Stimulated activated naive CD8-positive, alpha-beta T cell treated with anti-CD3 and anti-CD28 coated beads, Interleukin-15, Interleukin-2, amounts not matched to agents 100 U/mL and 50 U/mL, for 24 hours (primary cell): ENCODE measurements at places on chromosomes 5 and 9.

DNA sequence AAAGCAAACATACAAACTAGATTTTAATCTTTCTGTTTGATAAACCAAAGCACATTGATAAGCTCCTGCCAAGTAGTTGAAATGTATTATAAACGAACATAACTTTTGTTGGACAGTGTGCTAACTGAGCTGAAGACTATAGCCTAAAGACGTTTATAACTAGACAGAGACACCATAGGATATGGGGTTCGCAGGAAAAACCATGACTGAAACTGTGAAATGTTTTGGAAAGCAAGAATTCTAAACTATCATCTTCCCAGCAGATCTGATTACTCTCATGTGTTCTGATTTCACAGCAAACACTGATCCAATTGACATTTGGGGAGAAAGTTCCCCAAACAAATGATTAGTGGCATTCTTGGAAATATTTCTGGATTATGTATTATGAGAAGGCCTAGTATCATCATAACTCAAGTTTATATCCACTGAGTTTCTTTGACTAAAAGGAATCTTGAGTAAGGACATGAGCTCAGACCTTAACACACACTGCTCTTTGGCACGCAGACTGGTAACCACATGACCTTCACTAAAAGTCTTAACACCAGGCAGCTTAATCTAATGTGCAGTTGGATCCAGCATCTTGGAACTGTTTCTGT, 375.2 kb downstream of the ZNF608 start:
- no peak for DNase-seq

- DNase-seq = no peak
Observed at GRCh38 chr5:135271533-135272310, 127.3 kb downstream of the MACROH2A1 start.

GRCh38 chr9:13734601-13735000, 455.1 kb upstream of the MPDZ start:
- DNase-seq = no peak

DNA sequence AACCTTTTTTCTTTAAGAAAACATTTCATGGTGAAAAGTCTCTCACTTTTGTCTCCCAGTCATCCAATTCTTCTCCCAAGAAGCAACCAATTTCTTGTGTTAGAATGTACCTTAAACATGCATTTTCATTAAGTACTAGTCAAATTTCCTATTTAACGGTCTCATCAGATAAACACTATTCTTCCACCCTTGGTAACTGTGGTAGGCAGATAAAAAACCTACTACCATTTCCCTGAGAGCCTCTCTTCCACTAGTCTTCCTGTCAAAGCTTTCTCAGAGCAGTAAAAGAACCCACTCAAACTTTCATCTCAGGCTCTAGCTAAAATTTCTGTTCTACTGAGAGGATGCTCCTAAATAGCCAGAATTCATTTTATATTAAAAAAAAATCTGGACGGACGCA, 10.9 kb downstream of the GNE start:
- DNase-seq = no peak

- DNase-seq = no peak
Observed at GRCh38 chr5:131475541-131475941, 159.5 kb downstream of the RAPGEF6 start.

- DNase-seq = no peak
Observed at GRCh38 chr5:55694152-55694830, 17.8 kb downstream of the SLC38A9 start.

GRCh38 chr5:92907938-92908606, 672.9 kb downstream of the NR2F1-AS1 start:
- no peak for DNase-seq

DNA sequence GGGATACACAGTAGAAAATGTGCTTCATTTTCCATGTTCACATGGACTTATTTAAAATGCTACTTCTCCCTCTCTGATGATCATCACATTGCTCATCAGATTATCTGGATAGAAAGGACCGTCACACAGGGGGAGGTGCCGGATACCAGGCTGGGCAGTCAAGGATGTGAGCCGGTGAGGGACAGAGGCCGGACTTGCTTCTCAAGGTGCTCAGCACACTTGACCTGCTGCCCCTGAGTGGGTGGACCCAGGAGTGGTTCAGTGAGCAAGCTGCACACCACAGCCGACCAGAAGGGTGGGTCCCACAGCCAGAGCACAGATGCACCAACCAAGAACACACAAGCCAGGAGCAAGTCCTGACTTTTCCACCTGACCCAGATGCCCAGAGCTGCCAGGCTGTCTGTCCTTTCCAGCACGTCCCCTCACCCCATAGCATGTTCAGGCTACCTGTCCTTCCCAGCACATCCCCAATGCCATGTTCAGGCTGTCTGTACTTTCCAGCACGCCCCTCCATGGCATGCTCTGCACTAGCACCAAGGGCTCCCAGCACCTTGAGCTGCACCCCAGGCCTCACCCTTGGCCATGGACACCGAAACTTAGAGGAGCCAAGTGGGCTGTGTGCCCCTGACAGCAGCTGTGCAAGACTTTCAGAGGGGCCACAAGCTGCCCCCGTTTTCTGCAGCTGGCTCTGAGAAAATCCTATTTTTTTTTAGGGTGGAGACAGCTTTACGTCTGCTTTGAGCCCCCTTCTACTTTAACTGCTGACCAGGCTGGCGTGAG, 77.8 kb downstream of the SECISBP2 start:
- DNase-seq = no peak

- no peak for DNase-seq
Observed at GRCh38 chr9:12274577-12274976, 418.6 kb upstream of the TYRP1 start.

DNA sequence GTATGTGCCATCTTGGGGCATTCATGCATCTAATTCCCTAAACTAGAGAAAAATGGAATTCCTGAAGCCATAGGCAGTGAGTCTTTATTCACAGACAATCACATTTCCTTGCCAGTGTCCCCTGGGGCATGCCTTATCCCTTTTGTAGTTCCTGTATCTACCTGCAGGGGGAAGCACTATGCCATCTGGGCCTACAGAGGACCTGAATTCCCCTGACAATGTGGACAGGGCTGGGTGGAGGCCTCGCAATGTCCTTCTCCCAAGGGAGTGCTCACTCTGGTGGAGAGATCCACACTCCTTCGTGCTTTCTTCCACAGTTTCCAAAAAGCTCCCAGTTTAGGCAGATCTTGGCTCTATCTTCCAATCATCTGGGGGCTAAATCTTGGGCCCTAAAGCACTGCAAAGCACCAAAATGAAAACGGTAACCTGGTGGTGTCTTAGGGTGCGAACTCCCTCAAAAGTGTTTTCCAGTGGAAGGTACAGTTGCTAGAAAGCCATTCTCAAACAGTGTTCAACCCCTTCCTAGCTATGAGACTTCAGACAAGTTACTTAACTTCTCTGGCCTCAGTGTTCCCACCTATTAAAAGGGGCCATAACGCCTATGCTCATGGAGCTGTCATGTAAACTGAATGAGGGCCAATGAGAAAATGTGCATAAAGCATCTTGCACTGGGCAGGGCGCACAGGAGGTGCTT, 17.5 kb downstream of the WHRN start:
- DNase-seq = peak; percentile 67

GRCh38 chr5:53368516-53368915, 111.9 kb upstream of the FST start:
- DNase-seq = no peak

DNA sequence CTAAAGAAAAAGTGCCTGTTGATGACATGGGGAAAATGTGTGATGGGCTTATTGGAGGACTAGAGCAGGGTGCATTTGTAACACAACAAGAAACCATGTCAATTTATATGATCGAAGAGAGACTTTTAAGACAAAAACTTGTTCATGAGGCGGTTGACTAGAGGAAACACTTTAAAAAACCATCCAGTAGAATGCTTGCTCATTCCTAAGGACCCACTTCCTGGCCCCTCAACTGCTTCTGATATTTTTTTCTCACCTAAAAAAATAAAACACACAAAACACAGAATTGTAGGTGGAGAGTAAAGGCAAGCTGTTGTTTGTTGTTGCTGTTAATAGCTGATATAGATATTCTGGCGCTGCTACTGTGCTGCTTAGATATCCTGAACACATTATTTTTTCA, 50.6 kb downstream of the SPIN1 start:
- DNase-seq = no peak

DNA sequence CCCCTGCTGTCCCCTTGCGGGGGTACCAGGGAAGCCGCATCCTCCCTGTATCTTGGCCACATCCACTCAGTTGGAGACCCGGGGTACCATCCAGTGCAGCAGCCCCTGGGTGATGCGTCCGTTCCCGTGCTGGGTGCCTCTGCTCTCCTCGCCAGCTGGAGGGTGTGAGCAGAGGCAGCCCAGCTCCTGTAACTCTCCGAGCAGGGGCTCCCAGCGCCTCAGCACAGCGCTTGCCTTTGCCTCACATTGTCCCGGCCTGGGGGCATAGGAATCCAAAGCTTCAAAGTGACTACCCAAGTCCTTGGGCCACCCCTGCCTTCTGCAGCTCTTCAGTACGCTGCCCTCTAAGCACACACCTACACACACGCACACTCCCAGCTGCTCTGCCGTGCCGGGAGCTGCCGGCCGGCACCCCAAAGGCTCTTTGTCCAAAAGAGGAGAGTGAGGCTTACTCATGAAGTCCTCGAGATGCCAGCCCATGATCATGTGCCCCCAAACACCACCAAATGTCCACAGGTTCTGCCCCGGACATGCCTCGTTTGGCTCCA, 733 bp downstream of the ANGPTL2 start:
- DNase-seq = no peak

DNA sequence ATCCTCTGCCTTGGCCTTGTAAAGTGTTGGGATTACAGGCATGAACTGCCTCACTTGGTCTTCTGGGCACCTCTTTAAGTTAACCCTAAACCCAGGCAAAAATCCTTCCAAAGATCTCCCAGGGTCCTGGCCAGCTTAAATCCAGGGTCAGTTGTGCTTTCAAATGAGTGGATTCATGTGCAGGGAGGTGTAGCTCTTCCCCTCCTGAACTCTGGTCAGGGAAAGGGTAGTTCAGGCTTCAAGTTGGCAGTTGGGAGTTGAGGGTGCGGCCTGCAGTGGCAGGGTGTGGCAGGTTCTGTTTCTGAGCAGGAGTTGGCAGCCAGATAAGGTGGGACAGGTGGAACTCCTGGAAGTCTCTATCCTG, 3.6 kb downstream of the HNRNPAB start:
- DNase-seq = no peak

DNA sequence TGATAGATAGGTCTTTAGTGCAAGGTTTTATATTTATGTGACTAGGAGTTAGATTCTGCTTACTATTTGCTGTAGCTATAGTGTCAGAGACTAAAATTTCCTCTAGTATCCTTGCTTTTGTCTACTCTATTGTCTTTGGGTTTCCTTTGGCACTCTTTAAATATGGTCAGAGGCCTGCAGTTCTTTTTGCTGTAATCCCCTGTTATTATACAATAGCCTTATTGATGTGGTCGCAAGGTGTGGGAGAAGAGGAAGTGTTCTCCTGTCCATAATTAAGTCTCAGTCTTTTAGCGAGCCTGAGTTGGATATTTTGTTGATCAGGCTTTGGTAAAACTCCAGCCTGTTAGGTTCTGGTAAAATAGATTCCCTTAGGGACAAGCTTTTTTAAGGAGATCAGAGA, 34.9 kb downstream of the LURAP1L start:
- DNase-seq = no peak

- no peak for DNase-seq
Observed at GRCh38 chr9:19583890-19584289, 175.1 kb downstream of the ACER2 start.

DNA sequence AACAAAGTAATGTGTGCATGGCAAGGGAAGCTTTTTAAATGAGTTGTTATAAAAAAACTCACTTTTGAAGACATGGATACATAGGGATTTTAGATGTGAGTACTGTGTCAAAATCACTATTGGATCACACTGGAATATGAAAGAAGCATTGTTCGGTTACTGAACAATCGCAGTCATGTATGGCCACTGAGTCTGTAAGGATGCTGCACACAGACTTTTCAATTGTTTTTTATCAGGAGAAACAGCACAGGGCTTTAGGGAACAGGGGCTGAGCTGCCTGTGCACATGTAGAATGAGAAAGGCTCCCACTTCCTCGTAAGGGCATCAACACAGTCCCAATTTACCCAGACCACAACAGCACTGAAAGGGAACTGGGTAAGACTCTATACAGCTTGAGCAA, 1333.9 kb upstream of the DMAC1 start:
- no peak for DNase-seq

GRCh38 chr5:14713476-14714390, 49.2 kb downstream of the OTULIN start:
- DNase-seq = no peak

- no peak for DNase-seq
Observed at GRCh38 chr9:110334871-110335270, 2.8 kb downstream of the TXNDC8 start.

- DNase-seq = no peak
Observed at GRCh38 chr5:6734243-6734700, 21.0 kb downstream of the TENT4A start.

- no peak for DNase-seq
Observed at GRCh38 chr9:38207247-38207778, 138.3 kb upstream of the SHB start.

GRCh38 chr9:135353935-135354334, 125.6 kb upstream of the PPP1R26 start:
- no peak for DNase-seq

DNA sequence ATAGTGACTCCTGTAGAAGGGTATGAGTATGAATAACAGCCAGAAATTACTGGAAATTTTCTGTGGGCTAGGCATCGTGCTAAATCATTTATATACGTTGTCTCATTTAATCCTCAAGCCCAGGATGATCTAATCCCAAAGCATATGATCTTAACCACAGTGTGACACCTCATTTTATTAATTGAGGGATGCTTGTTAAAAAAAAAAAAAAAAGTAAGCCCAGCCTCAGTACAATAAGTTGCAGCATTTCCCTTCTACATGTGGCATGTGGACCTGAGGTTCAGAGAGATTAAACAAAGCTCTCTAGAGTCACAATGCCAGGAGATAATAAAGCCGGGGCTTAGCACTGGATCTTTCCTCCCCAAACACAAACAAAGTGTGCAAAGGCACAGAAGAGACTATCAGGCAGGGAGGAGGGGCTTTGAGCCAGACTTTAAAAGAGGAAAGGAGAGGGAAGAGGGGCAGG, 49.5 kb downstream of the KLF4 start:
- no peak for DNase-seq
